Daoy (cell line): ENCODE measurements at places on chromosomes 11 and 22. TPM values are rescaled to one million over a fixed set of nuclear protein-coding genes. Genes with fewer than 3 reads are reported as not detected.

The ARSA gene
- total RNA-seq, result 12.5 and 16.0 TPM in 2 replicates

The MMP11 gene
- total RNA-seq, result 0.34 and 4.2 TPM in 2 replicates

The KRTAP5-7 gene
- total RNA-seq, result not detected in 2 replicates

The SYCE3 gene
- total RNA-seq, result 0.51 TPM in 1 of 2 replicates, not detected in the other

The MPPED2 gene
- total RNA-seq, result 0.74 TPM in 1 of 2 replicates, not detected in the other

The SLC22A8 gene
- not detected in 2 replicates for total RNA-seq

The KCNA4 gene
- total RNA-seq, result 0.11 and 0.48 TPM in 2 replicates

The CNGA4 gene
- not detected in 2 replicates for total RNA-seq

The MMP13 gene
- 0.17 TPM in 1 of 2 replicates, not detected in the other for total RNA-seq

The NUDT8 gene
- total RNA-seq, result 5.8 and 9.1 TPM in 2 replicates

The UBQLNL gene
- not detected in 2 replicates for total RNA-seq

The MFRP gene
- not detected in 2 replicates for total RNA-seq

The NRXN2 gene
- 0.15 and 20.9 TPM in 2 replicates for total RNA-seq

The NLRP14 gene
- total RNA-seq, result 0.48 and 0.63 TPM in 2 replicates

The OR6A2 gene
- total RNA-seq, result 0.06 TPM in 1 of 2 replicates, not detected in the other
